ENCODE measurements at places on chromosomes 12 and 14.

DNA sequence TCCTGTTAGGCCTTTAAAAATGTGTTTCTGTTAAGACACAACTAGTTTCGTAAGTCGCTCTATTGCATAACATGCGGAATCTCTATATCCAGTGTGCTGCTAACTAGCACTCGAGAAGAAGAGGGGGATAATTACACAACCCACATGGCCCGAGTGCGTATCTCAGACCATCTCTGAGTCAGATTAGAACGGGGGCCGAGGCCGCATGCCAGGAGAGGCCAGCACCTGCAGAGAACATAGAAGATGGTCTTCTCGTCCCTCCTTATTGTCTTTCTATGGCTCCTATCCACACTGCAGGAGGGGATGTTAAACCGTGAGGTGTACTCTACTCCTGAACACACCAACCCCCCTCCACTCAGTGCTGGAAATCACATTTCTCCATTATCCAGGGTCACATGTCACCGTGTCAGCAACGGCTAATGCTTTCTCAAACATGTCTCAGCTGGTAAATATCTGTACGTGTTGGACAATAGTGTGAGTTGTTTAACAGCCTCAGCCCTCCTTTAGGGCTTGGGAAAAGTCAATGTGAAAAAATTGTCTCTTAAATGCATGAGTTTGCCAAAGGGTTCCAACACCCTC is 56.3 kb downstream of the CCDC88C start:
- peak overlapping the region; percentile 59 for H3K27ac ChIP-seq
- peaks cover 34% of the 10 kb centered on the region for H3K36me3 ChIP-seq
- no peak overlapping the region for H3K4me3 ChIP-seq
- H3K27me3 ChIP-seq: no peaks in the 10 kb centered on the region

DNA sequence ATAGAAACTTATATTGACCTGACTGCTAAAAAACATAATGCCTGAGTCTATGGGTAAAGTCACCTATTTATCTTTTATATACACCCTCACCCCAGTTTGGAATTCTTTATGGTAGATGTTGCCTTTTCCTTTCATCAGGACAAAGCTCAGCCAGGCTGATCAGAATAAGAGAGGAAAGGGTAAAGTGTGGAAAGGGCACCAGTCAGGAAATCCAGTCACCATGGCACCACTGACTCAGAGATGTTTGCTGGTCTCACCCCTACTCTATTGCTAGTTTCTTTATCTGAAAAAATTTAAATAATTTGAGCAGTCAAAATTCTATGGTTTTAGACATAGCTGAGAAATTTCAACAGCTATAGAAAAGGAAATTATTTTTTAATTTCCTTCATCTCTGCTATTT is 49.2 kb upstream of the SSTR1 start:
- peaks cover 8% of the 10 kb centered on the region for H3K27me3 ChIP-seq
- no peaks in the 10 kb centered on the region for H3K4me1 ChIP-seq
- H3K4me3 ChIP-seq: no peak overlapping the region
- H3K27ac ChIP-seq: no peak overlapping the region

GRCh38 chr14:64178814-64179213 is 115.4 kb downstream of the ESR2 start:
- no peak overlapping the region for H3K4me3 ChIP-seq
- no peak overlapping the region for H3K27ac ChIP-seq
- peaks cover 11% of the 10 kb centered on the region for H3K4me1 ChIP-seq
- H3K36me3 ChIP-seq: peaks cover 39% of the 10 kb centered on the region
- no peaks in the 10 kb centered on the region for H3K27me3 ChIP-seq

- DNase-seq: no peak
- peaks cover 10% of the 10 kb centered on the region for H3K27me3 ChIP-seq
- no peaks in the 10 kb centered on the region for H3K36me3 ChIP-seq
- H3K4me1 ChIP-seq: no peaks in the 10 kb centered on the region
- no peak overlapping the region for H3K4me3 ChIP-seq
Measured at GRCh38 chr14:64800000-64800399, 79.7 kb downstream of the SPTB start.

GRCh38 chr12:97616946-97617345 is 154.3 kb downstream of the RMST start:
- no peak overlapping the region for H3K4me3 ChIP-seq
- no peak for DNase-seq
- no peaks in the 10 kb centered on the region for H3K36me3 ChIP-seq
- no peaks in the 10 kb centered on the region for H3K4me1 ChIP-seq

- no peak overlapping the region for H3K27ac ChIP-seq
- H3K4me3 ChIP-seq: peak overlapping the region; percentile 56
- peaks cover 23% of the 10 kb centered on the region for H3K4me1 ChIP-seq
- no peak for DNase-seq
Measured at GRCh38 chr12:4807116-4807783, 87.0 kb downstream of the GALNT8 start.

- peaks cover 2% of the 10 kb centered on the region for H3K36me3 ChIP-seq
- H3K4me3 ChIP-seq: no peak overlapping the region
- peaks cover 36% of the 10 kb centered on the region for H3K27me3 ChIP-seq
Measured at GRCh38 chr12:114030451-114030850, 64.3 kb upstream of the RBM19 start.

DNA sequence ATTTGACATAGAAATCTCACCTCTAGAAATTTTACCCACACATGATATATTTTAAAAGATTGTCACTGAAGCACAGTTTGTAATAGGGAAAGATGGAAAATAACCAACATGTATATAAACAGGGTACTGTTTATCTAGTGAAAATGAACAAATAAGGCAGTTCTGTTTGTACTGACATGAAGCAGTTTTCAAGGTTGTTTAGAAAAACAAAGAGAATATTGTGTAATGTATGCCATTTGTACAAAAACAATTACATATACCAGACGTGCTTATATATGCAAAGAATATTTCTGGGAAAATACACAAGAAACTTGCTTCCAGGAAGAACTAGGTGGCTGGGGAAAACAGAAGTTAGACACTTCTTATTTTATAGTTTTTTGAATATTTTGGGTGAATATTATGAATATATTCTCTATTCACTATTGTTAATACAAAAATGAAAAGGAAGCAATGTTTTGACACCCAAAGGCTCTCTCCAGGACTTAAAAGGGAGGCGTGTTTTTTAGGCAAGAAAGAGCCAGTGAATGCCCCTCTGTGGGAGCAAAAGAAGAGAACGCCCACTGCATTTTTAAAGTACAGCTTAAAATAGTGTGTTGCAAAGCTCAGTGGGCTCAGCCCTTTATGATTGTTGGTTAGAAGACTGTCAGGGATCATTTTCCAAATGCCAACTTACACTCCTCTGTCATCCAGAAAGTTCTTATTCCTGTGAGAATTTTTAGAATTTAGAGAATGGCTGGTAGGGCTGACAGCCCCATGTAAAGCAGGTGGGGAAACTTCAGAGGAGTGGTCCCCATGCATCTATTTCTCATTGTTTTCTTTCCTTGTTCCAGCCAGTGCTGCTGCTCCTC is 59.6 kb upstream of the FERMT2 start:
- peaks cover 3% of the 10 kb centered on the region for H3K36me3 ChIP-seq
- no peak overlapping the region for H3K27ac ChIP-seq
- H3K4me1 ChIP-seq: no peaks in the 10 kb centered on the region
- peaks cover 25% of the 10 kb centered on the region for H3K27me3 ChIP-seq
